NCI-H187 (cell line): ENCODE measurements at places on chromosomes 3 and 15.

GRCh38 chr15:52256366-52256765, 39.2 kb downstream of the MYO5C start:
- DNase-seq = peak; percentile 26

DNA sequence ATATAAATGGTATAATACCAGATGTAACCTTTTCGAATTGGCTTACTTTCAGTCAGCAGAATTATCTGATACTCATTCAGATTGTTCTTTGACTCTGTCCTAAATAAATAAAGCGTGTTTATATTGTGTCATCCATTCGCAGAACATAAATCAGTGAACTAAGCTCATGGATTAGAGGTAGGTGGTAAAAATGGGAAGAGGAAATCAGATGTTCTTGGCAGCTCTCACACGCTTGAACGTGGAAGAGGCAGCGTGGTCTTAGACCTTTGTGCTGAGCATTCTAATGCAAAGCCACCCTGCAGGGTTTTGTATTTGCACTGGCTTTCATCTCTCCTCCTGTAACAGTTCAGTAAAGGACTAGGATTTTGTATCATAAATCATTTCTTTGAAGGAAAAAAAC, 441.4 kb downstream of the GABRG3 start:
- no peak for DNase-seq

GRCh38 chr15:73822998-73823397, 50.4 kb upstream of the TBC1D21 start:
- DNase-seq = no peak

DNA sequence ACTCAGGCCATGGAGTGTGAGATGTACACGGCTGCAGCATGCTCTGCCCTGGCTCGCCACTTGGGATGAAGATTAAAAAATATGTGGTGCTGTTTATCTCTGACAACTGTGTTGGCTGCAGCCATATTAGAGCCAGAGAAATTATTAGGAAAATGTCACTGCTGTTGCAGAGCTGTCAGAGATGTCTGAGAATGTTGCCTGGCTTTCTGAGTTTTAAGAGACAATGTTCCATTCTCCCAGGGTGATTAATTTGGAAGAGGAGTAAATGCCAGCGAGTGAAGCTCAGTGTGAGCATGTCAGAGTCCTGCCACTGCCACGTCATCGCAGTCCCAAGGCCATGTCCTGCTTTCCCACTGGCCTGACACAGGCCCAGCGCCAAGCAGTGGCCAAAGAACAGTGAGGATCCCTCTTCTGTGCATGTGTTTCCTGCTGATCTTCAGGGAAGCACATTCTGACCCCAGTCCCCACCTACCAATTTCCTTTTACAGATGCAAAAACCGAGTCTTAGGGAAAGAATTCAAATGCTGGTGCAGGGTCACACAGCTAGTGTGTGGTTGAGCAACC, 370.9 kb downstream of the GABRG3 start:
- no peak for DNase-seq

DNA sequence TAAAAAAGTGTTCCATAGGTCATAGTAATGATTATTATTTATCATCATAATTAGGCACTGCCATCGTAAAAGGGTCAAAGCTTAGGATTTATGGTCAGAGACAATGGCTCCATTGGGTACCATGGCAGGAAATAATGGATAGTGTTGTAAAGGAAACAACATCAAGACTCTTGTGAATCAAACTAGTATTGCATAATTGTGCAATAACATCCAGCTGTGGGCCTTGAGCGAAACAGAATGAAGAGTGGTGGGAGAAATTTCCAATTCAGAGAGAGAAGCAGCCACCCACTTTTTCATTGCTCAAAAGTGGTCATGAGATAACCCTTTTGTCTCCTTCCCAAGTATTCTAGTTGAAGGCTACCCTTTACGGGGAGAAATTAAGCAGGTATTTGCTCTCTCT, 61.7 kb downstream of the ALDH1A2 start:
- no peak for DNase-seq

DNA sequence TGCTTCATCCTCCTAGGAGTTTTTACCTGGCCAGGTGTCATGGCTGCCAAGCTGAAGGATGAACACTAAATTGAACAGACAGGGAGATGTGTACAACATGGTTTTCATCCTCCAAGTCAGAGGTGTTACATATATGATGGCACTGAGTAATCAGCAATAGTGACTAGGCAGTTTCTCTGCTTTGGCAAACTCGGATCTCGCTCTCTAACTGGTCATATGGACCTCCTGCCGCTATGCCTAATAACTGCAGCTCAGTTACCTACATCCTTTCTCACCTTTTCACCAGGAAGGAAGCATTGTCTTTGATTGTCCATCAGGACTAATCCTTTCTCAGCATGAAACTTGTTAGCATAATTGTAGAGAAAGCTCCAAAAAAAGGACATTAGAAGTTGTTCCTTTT, 175.9 kb upstream of the PLSCR5 start:
- DNase-seq = no peak

DNA sequence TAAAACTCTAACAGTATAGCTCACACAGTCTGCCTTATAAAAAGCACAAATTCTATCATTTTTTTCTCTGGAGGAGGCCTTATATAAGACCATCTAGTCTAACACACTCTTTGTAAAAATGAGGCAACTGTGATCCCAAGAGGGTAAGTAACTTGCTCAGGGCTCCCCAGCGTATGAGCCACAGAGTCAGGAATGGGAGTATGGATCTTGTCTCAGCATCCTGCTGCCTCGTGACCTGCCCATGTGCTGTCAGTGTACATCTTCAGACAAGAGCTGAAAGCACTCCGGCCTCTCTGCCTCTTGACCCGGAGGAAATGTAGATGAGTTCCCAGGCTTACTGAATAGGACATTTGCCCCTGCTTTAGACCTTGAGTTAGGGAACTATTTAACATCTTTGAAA, 28.4 kb upstream of the MEF2A start:
- no peak for DNase-seq

- no peak for DNase-seq
Observed at GRCh38 chr3:139521144-139521543, 18.4 kb downstream of the RBP1 start.

DNA sequence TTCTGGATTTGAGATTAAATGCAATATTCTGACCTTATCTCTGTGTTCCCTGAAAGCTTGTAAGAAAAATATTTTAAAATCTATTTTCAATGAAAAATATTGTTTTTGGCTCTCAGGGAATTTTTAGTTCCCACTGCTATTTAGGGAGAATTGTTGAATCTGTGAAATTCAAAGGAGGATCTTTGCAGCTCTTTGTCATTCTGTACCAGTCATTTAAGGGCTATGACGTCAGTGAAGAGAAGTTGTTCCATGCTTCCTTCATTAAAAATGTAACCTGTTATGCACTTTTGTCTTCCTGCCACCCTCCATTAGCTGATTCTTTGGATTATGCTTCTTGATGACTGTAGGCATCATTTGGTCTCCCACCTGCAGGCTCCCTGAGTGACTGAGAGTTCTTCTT, 427.8 kb upstream of the C2CD4B start:
- DNase-seq = no peak

DNA sequence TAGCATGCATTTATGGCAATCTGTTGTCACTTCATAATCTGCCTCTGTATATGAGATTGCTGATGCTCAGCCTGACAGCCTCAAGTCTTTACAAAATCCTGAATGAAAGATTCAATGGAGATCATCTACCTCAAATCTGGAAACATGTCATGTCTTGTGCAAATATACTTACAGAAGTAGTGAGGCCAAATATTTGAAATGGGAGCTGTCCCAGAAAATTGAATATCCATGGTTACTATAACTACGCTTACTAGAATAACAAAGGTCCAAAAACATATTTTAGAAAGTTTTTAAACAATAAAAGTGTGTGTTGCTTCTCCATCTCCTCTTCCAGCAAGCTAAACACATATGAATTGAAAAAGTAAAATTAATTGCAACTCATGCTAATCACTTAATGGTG, 133.2 kb upstream of the DPH6 start:
- DNase-seq = no peak

DNA sequence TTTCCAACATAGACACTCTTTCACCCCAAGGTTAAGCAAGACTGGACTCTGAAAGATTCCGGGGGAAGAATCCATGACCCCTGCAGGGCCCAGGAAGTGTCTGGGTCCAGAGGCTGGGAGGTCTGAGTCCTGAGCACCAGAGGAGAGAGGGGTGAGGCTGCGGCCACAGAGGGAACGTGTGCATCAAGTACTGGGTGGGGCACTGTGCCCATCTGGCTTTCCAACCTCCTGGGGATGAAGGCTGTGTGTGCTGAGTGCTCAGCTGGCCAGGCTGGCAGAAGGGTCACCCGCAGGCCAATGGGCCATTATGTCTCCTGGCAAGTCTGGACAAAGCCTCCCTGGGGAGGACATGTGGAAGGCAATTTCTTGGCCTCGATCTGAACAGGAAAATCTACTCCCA, 3.3 kb downstream of the CHRNA3 start:
- no peak for DNase-seq

DNA sequence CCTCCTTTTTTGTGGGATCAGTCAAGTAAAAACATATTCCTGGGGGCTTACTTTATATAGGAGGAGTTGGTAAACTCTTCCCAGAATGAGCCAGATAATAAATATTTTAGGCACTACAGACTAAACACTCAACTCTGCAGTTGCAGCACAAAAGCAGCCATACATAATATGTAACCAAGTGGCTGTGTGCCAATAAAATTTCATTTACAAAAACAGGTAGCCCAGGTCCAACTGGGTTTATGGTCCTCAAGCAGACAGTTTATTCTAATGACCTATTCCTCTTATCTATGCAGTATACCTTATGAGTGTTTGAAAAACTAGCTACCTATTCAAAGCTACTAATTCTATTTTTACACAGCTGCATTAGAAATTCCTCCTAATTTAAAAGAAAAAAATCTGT, 61.8 kb downstream of the FAIM start:
- no peak for DNase-seq

GRCh38 chr15:38263996-38264395, 11.4 kb downstream of the SPRED1 start:
- no peak for DNase-seq

- DNase-seq = peak; percentile 61
Observed at GRCh38 chr15:28021281-28022039, 77.7 kb downstream of the OCA2 start.

DNA sequence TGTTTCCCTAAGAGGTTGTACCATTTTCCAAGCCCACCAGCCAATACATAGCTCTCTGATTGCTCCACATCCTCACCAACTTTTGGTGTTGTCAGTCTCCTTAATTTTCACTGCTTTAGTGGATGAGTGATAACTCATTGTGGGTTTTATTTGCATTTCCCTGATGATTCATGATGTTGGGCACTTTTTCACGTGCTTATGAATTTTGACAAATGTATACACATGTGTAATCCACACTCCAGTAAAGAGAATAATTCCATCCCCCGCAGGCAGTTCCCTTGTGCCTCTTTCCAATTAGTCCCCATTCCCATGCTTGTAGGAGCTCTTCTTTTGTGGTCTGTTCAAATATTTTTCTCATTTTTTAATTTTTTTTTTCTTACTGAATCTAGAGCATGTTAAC, 52.4 kb downstream of the ANP32A start:
- DNase-seq = no peak

GRCh38 chr3:113829576-113830354, 8.8 kb upstream of the GRAMD1C start:
- DNase-seq = no peak

DNA sequence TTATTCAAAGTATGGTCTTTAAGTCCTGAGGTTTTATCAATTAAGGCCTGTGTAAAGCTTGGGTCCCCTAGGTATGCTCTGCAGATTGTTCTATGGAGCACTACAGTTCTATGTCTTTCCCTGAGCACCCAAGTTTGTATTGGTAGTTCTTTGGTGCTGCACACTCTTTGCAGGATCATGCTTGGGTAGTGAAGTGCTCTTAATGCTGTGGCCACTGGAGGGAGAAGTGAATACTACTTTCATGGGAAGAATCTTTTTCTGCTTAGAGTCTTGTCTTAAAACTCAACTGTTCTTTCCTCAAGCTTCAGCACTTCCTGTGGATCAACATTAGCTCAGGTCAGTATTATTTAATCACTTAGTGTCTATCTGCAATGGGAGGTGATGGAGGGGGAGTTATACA, 93.6 kb upstream of the CFAP20DC start:
- no peak for DNase-seq

GRCh38 chr15:101710806-101711205, 13.5 kb downstream of the TARS3 start:
- DNase-seq = no peak

DNA sequence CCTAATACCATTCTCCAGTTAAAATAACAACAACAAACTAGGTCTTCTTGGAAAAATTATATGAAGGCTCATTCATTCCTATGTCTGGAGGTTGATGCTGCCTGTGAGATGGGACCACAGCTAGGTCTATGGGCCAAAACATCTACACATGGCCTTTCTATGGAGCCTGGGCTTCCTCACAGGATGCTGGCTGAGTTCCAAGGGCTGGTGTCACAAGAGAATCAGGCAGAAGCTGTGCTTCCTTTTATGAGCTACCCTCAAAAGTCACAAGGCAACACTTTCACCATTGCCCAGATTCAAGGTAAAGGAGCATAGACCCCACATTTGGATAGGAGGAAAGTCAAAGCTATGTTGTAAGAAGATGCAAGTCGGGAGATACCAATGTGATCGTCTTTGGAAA, 4.6 kb upstream of the RTP2 start:
- DNase-seq = no peak

DNA sequence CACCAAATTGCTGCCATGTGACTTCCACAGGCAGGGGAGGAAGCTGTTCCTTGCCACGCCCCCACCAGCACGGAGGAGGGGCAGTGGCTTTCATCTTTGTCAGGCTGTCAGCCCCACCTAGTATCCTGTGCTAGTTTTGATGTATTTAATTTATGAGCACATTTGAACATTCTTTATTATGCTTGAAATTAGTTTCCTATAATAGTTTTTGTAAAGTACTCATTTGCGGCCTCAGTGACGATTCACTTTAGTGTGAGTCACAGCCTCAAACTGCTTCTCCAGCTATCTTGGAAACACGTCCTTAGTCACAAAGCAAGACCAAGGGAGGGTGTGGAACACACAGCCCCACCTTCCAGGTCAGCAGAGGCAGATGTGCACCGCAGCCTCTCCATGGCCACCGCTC, 239.9 kb upstream of the ATP10A start:
- no peak for DNase-seq

DNA sequence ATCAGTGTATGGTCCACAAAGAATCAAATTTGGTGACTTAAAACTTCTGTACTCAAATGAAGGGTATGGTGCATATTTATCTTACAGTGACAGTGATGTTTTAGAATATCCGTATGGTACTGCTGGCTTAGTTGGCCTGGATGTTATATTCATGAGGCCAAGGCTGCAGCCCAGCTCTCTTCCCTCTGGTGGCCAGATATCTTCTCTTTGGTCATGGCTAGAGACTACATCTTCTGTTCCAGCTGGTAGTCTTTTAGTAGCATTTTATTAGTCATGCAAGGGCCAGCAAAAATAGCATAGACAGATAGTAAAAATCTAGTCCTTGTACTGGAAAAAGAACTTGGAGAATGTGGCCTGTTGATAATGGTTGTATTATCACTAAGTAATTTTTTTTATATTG, 124.0 kb upstream of the ROPN1 start:
- DNase-seq = no peak

DNA sequence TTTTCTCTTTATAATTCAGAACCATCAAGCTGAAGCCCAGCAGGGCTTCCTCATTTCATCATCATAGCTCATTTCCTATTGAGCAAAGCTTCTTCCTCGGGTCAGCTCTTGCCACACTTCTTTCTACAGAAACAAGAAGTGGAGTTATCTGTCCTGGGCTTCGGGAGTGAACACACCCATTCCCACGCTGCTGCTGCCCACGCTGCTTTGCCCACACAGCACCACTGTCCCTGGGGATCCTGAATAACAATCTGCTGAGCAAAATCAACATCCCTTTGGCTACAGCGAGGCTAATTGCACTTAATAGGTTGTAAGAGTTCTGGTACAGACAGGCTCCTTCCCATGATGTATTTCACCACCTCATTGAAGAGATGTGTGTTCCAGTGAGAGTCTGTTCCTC, 23.7 kb downstream of the CEP19 start:
- no peak for DNase-seq

- no peak for DNase-seq
Observed at GRCh38 chr15:77858792-77859490, 218.6 kb downstream of the TBC1D2B start.
